T-helper 2 cell treated with Interferon-gamma antibody and Interleukin-4, amounts not matched to agents 5 μg/mL and 100 μg/mL, for 36 hours (primary cell): ENCODE measurements at places on chromosomes 11 and 22.

GRCh38 chr11:119205080-119205479 lies 1.1 kb upstream of the CBL start:
- DNase-seq = no peak

DNA sequence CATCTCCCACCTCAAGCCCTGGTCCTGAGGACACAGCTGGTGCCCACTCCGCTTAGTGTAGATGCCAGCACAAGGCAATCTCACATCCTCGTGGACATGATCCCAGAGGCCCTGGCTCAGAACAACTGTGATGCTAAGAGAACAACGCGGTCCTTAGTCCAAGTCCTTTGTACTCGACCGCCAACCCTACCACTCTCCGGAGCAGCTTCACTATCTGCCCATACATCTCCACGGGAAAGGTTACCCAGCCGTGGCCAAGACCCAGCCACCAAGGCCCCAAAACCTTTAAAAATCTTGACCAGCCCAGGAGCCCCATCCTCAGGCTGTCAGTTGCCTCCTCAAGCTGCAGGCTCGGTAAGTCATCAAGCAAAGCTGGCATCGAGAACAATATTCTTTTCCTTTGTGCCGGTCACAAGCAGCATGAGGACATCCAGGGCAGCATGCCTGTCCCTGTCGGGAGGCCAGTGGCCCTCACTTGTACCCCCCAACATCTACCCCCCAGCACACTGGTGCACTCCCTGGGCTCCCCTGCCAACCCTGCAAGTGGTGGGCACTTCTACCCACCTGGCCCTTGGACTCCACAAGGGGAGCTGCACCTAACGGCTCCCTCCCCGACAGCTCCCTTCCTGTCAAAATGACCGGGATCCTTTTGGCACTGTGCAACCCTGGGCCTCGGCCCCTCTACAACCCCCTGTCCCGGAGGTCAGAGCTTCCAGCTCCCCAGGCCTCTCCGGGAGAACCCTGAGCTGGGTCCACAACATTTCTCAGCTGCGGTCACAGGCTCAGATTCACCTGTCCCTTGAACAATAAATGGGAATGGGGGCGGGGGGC lies 2.5 kb downstream of the OSBPL5 start:
- DNase-seq = no peak

DNA sequence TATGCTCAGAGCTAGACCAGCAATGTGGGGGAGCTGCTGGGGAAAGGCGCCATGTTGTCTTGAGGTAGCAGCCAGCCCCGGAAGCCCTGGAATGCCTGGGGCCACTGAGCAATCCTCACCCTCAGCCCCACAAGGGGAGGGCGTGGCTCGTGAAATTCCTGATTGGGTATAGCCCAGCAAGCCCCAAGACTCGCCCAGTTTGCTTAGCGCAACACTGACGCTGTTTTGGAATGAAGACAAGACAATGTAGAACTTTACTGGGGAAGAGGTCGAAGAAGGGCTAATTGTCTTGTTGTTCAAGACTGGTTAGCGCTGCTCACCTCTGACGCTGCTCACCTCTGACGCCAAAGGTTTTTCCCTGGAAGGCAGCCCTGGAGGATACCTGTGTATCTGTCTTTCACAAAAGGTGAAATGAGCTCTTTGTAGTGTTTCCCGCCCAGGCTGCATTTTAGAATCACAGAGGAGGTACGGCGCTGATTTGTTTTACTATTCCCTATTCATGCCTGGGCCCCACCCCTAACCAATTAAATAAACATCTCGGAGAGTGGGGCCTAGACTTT lies 47.6 kb downstream of the ST3GAL4 start:
- no peak for DNase-seq

GRCh38 chr22:29351042-29351441 lies 35.5 kb upstream of the RASL10A start:
- no peak for DNase-seq
